ENCODE measurements at places on chromosomes 12 and 14. TPM values are rescaled to one million over a fixed set of nuclear protein-coding genes. Genes with fewer than 3 reads are reported as not detected.
A peak's percentile ranks its signal among the peaks of the same experiment; 100 is the strongest.

PTGDR gene
- 0.18 TPM for total RNA-seq

GRCh38 chr12:57993030-57993429 lies 51.7 kb downstream of the ATP23 start:
- no peak for DNase-seq

- DNase-seq: peak; percentile 20
Measured at GRCh38 chr14:61188978-61189808, 91.9 kb downstream of the TMEM30B start.

- DNase-seq: peak; percentile 71
Measured at GRCh38 chr14:104827177-104828055, 26.5 kb downstream of the ZBTB42 start.

SAMD15 gene
- 0.28 TPM for total RNA-seq

DNA sequence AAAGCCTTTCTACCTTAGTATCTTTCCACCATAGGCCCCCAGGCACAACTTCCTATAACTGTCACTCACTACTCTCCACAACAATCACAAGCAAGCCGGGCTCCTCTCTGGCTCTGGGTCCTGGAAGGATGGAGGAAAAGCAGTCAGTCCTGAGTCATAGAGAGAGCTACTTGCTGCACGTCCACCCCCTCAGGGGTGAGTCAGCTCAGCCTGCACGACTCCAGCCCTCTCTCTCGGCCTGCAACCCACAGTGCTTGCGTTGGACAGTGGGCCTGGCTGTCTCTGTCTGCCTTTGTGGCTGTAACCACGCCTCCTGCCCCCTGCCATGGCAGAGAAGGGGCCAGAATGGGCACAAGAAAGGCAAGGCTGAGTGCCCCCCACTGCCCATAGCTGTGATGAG lies 154.1 kb upstream of the FKBP4 start:
- peak; percentile 26 for DNase-seq

ACVRL1 gene
- total RNA-seq: 20.8 TPM

DNA sequence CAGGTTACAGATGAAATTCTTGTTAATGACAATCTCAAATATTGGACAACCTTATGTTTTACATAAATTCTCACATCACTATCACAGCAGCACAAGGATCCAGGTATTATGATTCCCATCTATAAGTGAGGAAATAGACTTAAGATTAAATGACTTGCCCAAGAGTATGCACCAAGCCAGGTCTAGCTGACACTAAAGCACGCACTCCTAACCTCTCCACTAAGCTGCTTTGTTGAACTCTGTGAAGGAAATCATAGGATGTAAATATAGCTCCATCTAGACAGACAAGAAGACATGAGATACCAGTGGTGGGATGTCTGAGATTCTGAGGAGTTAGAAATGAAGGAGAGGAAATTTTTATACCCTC lies 87.9 kb downstream of the PHLDA1 start:
- no peak for DNase-seq

MMAB gene
- total RNA-seq: 16.5 TPM

MYF6 gene
- total RNA-seq: not detected

ATP5F1B gene
- 229 TPM for total RNA-seq

DNA sequence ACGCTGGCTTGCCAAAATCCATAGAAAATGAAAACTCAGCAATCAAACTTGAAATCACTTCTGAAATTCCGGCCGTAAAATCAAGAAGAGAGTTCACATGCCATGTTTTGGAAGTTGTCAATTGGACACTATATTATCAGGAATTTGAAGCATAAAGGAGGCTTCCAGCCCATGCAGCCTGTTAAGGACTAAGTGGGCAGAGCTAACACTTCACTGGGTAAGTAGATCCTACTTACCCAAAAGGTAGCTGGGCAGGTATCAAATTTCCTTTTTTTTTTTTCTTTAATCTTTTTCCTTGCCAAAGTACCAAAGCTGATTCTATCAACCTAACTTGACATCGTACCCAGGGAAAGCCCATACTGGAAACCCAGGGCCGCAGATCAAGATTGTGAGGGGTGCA lies 71.5 kb upstream of the ARHGAP5 start:
- no peak for DNase-seq

DNA sequence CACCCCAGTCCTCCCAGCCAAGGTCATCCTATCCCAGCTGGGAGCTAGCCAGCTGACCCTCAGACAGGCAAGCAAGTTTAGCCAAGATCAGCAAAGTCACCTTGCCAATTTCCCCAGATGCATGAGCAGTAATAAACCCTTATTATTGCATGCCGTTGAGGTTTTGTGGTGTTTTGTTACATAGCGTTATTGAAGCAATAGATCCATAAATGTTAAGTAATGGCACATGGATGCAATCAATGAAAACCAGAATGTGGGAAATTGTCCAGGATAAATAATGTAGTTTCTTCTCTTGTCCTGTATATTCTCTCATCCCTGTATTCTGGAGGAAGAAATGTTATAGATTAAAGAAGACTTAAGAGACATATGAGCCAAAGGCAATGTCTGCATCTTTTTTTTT lies 18.0 kb upstream of the TMEM260 start:
- no peak for DNase-seq

FIGNL2 gene
- total RNA-seq: 0.38 TPM

GRCh38 chr12:91991399-91992187 lies 154.1 kb downstream of the BTG1 start:
- no peak for DNase-seq

MYBPC1 gene
- total RNA-seq: 0.12 TPM

SIX6 gene
- not detected for total RNA-seq

OR4E2 gene
- not detected for total RNA-seq

GRCh38 chr14:101412739-101413138 lies 148.6 kb upstream of the DIO3 start:
- no peak for DNase-seq

NR1H4 gene
- total RNA-seq: 9.2 TPM

DNA sequence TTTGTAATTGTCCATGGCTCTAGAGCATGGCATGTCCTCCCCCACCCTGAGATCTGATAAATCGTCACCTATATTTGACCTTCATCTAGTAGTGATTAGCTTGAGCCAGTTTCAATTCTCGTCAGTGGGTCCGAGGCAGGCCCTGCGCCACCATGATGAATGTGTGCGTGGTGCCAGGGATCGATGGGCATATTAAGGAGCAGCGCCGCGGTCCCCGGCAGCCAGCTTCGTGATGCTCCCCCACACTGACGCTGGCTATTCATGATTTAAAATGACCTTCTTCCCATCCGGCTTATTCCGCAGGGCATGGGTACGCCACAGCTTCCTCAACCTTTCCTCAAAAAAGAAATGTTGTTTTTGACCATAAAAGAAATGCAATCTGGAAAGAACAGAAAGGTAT lies 68.0 kb downstream of the SLC25A47 start:
- no peak for DNase-seq

- no peak for DNase-seq
Measured at GRCh38 chr12:24649634-24650033, 299.3 kb downstream of the BCAT1 start.

GRCh38 chr14:58665773-58666500 lies 28.2 kb downstream of the DACT1 start:
- DNase-seq: no peak

- DNase-seq: no peak
Measured at GRCh38 chr14:87066221-87066817, 926.7 kb downstream of the GALC start.

ZNF385A gene
- total RNA-seq: 0.59 TPM

- no peak for DNase-seq
Measured at GRCh38 chr12:97886511-97887176, 424.0 kb downstream of the RMST start.

DNA sequence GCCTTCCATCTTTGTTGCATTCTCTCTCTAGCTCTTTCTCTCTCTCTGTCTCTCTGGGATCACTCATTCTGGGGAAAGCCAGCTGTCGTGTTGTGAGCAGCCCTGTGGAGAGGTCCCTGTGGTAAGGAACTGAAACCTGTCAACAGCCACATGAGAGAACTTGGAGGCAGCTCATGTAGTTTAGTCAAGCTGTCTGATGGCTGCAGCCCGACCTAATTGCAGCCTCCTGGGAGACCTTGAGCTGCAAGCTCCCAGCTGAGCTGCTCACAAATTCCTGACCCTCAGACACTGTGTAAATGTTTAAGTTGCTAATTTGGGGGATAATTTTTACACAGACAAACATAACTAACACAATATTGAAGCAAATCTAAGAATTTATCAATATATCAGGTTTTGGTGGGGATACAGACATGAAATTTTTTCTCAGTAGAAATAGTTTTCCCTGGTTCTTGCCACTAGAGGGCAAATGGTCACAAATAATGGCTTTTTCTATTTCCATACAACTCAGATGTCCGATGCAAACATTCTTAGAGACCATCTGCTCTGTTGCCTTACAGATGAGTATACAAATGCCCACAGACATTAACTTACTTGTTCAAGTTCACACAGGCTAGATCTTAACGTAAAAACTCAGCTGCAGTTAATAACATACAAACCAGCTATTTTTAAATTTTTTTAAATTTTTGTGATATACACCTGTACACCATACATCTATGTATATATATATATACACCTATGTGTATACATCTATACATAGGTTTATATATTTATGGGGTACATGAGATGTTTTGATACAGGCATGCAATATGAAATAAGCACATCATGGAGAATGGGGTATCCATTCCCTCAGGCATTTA lies 15.5 kb upstream of the KRR1 start:
- no peak for DNase-seq

- DNase-seq: no peak
Measured at GRCh38 chr14:77985211-77985615, 185.0 kb upstream of the NRXN3 start.

DNA sequence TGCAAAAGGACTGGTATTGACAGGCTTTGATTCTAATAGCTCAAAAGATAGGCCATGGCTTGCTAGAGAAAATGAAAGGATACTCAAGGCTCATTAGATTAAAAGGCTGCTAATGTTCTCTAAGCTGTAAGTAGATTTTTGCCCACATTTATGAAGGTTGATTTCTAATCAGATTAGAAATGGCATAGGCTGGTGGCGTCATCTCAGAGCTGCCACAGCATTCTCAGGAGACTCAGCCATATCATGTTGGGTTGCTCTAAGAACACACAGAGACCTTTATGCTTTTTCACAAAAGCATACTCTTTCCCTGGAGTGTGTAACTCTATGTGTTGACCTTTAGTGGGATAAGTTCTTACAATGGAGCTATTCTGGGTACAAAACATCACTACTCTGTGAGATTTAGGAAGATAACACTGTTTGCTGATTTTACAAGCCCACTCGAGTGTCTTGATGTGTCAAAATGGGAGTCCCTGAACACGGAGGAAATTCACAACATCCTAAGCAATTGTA lies 576.0 kb downstream of the NRXN3 start:
- DNase-seq: no peak

KRT74 gene
- not detected for total RNA-seq

DNA sequence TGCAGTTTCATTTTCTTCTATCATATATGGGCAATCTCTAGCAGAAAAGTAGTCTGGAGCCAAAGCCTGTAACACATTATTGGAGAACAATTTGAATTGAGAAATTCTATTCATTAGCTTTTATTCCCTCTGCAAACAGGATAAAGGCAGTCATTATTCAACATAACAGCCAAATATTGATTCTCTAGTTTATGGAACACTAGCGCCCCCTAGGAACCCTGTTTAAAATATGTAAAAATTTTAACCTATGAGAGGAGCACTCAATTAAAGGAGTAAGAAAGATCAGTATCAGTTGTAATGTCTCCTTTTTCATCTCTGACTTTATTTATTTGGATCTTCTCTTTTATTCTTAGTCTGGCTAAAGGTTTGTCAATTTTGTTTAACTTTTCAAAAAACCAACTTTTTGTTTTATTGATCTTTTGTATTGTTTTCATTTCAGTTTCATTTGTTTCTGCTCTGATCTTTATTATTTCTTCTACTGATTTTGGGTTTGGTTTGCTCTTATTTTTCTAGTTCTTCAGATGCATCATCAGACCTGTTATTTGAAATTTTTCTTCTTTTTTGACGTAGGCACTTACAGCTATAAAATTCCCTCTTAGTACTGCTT lies 4.8 kb upstream of the LMNTD1 start:
- DNase-seq: peak; percentile 5

DNA sequence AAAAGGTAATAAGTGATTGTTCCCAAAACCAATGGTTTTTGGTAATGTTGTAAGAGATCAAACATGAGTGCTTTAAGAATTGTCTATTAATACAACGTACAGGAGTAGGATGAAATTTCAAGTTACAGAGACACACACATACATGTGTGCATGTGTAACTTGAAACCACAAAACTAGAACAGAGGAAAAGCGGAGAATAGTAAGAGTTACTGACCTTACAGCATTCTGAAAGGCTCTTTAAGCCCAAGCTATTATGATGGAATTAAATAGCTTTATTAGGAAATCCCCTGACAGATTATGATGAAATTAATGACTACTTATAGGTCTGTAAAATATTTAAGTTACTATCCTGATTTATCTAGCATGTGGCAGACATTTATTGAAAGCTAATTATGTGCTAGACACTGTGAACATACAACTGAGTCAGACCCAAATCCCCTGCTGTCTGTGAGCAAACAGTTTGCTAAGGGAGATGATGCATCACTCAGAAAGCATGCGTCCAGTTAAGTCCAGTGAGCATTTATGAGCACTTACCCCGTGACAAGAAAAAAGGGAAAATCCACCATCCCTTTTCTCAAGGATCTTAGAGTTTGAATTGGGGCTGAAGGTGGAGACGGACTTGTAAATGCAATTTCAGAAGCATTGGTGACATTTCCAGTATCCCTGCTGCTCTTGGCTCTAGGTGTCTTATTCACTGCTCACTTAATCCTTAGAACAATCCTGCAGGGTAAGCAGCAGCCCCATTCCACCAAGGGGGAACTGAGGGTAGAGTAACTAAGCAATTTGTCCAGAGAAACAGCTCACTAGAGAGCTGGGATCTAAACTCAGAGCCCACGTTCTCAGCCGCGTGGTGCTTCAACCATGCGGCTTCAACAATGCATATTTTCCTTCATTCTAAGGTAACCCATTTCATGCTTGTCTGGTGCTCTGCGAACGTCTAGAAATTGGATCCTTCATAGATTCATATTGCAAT lies 117.4 kb downstream of the EML1 start:
- no peak for DNase-seq

KLRC3 gene
- not detected for total RNA-seq

DNA sequence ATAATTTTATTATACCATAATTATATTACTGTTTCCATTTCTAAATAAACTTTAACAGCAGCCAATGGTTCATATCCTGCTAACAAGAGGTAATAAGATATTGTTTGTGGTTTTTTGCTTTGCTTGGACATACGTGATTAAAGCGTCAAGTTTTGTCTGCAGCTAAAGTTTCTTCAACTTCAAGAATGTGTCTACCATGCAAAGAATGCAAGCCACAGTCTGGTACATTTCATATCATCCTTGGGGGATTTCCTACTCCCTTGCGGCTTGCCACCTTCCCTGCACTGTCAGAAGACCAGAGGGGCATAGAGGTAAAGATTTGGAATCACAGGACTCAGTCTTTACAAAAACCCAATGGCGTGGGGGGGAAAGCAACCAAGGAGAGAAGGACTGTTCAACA lies 125.2 kb downstream of the MED13L start:
- no peak for DNase-seq

DNA sequence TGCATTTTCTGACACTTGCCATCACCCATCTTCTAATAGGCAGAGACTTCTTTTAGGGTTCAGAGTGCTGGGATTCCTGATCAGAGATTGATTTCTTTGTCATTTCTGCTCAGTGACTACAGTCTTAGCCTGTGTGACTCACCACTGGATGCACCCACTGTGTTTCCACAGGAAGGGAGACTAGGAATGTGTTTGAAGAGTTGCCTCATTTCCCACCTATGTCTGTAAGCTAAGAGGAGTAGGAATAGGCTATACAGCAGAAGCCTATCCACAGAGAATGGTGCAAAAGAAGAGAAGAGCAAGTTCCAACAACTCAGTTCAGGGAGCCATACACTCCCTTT lies 60.2 kb upstream of the ACTN1 start:
- no peak for DNase-seq

GRCh38 chr14:91899213-91899612 lies 31.9 kb upstream of the TC2N start:
- DNase-seq: peak; percentile 91

- peak; percentile 66 for DNase-seq
Measured at GRCh38 chr14:53151523-53152183, 1.5 kb downstream of the DDHD1 start.
